PC-9 (cell line): ENCODE measurements at places on chromosomes 6 and 20. TPM values are rescaled to one million over a fixed set of nuclear protein-coding genes. Genes with fewer than 3 reads are reported as not detected.
A peak's percentile ranks its signal among the peaks of the same experiment; 100 is the strongest.

Gene PET117
- total RNA-seq: 27.5 and 34.7 TPM in 2 replicates

DNA sequence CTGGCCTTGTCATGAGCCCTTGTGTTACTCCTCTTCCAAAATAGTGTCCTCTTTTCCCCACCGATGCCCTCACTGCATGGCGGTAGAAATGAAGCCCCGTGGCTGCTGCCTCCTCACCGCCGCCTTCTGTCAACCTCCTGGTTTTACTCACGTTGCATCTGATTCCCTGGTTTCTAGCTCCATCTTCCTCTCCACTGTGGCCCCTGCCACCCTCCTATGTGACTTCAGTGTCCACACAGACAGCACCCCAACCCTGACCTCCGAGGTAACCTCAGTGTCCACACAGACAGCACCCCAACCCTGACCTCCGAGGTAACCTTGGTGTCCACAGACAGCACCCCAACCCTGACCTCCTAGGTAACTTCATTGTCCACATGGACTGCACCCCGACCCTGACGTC lies 122.8 kb upstream of the THBS2 start:
- no peaks in the 10 kb centered on the region for H3K36me3 ChIP-seq
- DNase-seq: no peak
- H3K27ac ChIP-seq: no peak overlapping the region

DNA sequence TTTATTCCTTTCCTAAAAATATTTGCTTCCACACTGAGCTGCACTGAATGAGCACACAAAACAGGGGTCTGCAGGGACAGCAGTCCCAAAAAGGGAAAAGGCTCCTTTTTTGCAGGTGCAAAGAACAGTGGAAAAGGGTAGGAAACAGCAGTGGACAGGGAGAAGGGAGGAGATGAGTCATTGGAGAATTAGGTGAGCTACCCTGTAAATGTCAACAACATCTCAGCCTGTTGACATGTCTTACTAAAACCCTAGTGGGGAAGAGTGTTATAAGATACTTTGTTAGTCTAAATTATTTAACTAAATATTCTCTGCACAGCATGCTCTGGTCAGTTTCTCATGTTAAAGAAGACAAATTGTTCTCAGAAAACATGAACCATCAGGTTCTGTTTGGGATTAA lies 151.5 kb upstream of the FBXL4 start:
- peaks cover 20% of the 10 kb centered on the region for H3K27me3 ChIP-seq
- no peaks in the 10 kb centered on the region for H3K4me1 ChIP-seq
- no peak overlapping the region for H3K4me3 ChIP-seq

DNA sequence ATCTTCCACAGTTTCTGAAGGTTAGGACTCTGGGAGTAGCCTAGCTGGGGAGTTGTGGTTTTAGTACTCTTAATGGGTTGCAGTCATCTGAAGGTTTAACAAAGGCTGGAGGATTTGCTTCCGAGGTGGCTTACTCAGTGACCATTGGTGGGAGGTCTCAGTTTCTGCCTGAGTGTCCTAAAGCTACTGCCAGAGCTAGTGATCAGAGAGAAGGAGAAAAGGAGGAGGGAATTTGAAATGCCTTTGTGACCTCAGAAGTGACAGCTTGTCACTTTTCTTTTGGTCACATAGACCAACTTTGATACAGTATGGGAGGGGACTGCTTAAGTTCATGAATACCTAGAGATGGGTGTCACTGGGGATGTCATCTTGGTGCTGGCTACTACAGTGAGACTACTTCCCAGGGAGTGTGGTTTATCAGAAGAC lies 41.3 kb downstream of the NCOA3 start:
- DNase-seq: no peak
- peak overlapping the region; percentile 40; the same call in 1 of the 2 replicates for H3K27ac ChIP-seq

DNA sequence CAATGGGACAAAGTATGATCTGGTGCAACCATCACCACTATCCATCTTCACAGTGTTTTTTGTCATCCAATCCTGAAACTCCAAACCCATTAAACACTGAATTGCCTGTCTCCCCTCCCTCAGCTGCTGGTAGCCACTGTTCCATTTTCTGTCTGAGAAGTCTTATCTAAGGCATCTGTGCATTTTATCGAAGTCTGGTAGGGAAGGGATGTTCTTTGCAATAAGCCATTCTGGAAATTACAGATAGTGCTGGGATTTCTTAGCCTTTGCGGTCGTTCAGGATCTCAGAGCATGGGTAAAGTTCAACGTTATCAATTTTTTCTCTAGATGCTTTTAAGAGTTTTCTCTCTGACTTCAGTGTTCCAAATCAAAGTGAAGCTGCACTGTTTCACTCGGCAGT lies 24.1 kb downstream of the KIF25 start:
- peaks cover 35% of the 10 kb centered on the region for H3K27me3 ChIP-seq
- peaks cover 15% of the 10 kb centered on the region for H3K4me1 ChIP-seq
- DNase-seq: no peak
- no peak overlapping the region for H3K27ac ChIP-seq
- no peaks in the 10 kb centered on the region for H3K36me3 ChIP-seq

DNA sequence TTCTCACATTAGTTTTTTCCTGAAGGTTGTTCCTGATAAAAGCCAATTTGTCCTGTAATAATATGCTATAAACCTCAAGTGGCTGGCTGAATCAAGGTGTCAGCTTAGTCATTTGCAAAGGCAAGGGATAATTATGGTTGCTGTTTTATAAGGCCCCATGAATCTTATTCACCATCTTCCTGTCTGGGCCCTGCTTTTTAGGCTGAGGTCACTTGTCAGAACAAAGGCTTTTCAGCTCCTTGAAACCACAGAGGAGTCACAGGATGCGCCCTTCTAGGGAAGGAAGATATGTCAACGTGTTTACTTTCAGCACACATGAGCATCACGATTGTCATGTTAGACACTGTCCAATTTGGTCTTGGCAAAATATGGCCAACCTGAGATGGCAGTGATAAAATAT lies 64.8 kb upstream of the NAA20 start:
- no peak for DNase-seq
- H3K4me3 ChIP-seq: no peak overlapping the region
- no peaks in the 10 kb centered on the region for H3K36me3 ChIP-seq
- no peaks in the 10 kb centered on the region for H3K27me3 ChIP-seq
- no peak overlapping the region for H3K27ac ChIP-seq

GRCh38 chr6:17505062-17505476 lies 95.0 kb upstream of the FAM8A1 start:
- no peaks in the 10 kb centered on the region for H3K36me3 ChIP-seq
- H3K4me3 ChIP-seq: no peak overlapping the region
- no peaks in the 10 kb centered on the region for H3K27me3 ChIP-seq
- no peak overlapping the region for H3K27ac ChIP-seq
- DNase-seq: no peak
- no peaks in the 10 kb centered on the region for H3K4me1 ChIP-seq

GRCh38 chr6:1104988-1105670 lies 206.8 kb upstream of the FOXQ1 start:
- DNase-seq: no peak
- H3K27ac ChIP-seq: no peak overlapping the region
- H3K4me3 ChIP-seq: no peak overlapping the region
- no peaks in the 10 kb centered on the region for H3K36me3 ChIP-seq
- no peaks in the 10 kb centered on the region for H3K4me1 ChIP-seq

Gene CLDN20
- not detected in 2 replicates for total RNA-seq

Gene TMEM14B
- total RNA-seq: 139 and 168 TPM in 2 replicates

Gene OPN5
- total RNA-seq: not detected in 2 replicates

DNA sequence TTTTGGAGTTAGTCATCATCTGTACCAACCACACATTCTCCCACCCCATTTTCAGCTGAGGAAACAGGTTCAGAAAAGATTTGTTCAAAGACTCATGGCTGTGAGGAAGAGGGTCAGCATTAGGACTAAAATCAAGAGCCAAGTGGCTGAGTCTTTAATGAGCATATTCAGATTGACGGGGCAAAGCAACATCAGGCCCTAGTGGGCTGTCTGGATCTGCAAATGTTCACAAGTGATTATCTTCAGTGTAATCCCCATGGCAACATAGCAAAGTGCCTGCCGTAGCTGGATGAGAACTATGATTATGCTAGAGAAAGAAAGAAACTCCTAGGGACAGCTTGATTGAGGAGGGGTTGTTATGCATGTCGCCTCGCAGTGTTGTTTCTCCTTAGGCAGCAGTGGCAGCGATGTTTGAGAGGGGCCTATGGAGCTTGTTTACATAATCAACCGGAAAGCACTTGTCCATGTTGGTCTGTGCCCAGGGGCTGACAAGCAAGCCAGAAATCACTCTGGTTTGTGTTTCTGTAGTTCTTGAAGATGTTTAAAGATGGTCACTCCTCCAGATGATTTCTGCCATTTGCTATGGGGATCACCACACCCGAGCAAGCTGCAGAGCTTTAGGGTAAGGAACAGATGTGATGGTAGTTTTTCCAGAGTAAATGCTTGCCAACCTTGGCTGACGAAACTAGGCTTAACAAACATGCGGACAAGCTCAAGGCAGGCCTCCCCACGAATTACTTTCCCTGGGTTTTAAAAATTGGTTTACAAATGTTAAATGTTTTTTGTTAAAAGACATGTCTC lies 124.3 kb upstream of the MLIP start:
- DNase-seq: no peak
- no peaks in the 10 kb centered on the region for H3K36me3 ChIP-seq
- peaks cover 10% of the 10 kb centered on the region for H3K4me1 ChIP-seq
- H3K4me3 ChIP-seq: no peak overlapping the region
- no peak overlapping the region for H3K27ac ChIP-seq

- H3K36me3 ChIP-seq: no peaks in the 10 kb centered on the region
- no peak overlapping the region for H3K4me3 ChIP-seq
- H3K4me1 ChIP-seq: no peaks in the 10 kb centered on the region
- no peaks in the 10 kb centered on the region for H3K27me3 ChIP-seq
- no peak overlapping the region for H3K27ac ChIP-seq
Measured at GRCh38 chr6:95784019-95784418, 206.7 kb downstream of the MANEA start.

DNA sequence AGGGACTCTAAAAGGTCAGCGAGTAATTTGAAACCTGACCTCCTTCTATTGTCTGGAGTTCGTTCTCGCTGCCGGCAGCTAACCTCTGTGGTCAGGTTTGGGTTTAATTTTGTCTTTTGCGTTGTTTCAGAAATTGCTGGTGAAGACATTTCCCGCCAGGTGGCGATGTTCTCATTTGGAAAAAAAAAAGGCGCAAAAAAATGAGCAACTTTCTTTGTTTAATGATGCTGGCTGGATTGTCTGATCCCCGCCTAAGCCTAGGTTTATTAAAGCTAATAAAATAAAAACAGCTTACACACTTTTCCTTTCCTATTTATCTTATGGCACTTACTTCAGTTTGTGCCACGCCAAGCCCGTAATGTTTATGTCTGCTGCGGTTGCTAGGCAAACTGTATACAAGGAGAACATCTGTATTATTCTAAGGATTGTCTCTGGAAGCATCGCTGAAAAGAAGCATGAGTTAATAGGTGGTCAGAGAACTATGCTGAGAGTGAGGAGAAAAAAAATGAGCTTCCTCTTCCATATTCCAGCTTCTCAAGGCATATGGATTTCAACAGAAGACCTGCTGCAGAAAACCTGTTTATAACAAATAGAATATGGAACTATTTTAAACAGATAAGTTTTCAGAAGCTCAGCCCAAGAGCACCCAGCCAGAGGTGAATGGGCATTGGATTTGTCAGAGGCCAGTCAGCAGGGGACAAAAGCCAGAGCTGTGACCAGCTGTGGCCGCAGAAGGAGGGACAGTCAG lies 205.7 kb downstream of the DOK5 start:
- no peak overlapping the region for H3K4me3 ChIP-seq
- no peaks in the 10 kb centered on the region for H3K36me3 ChIP-seq
- no peaks in the 10 kb centered on the region for H3K4me1 ChIP-seq
- peaks cover 37% of the 10 kb centered on the region for H3K27me3 ChIP-seq

- H3K27ac ChIP-seq: no peak overlapping the region
- H3K27me3 ChIP-seq: no peaks in the 10 kb centered on the region
Measured at GRCh38 chr6:56448046-56448445, 194.6 kb downstream of the DST start.

GRCh38 chr20:45826381-45827019 lies 612 bp downstream of the TNNC2 start:
- H3K27ac ChIP-seq: no peak overlapping the region
- H3K36me3 ChIP-seq: no peaks in the 10 kb centered on the region

Gene HDGFL1
- not detected in 2 replicates for total RNA-seq

- H3K27me3 ChIP-seq: no peaks in the 10 kb centered on the region
- H3K4me1 ChIP-seq: peaks cover 17% of the 10 kb centered on the region
- DNase-seq: no peak
- H3K36me3 ChIP-seq: no peaks in the 10 kb centered on the region
- H3K27ac ChIP-seq: no peak overlapping the region
Measured at GRCh38 chr6:154412106-154412820, 55.7 kb upstream of the IPCEF1 start.

Gene CNR1
- not detected in 2 replicates for total RNA-seq

DNA sequence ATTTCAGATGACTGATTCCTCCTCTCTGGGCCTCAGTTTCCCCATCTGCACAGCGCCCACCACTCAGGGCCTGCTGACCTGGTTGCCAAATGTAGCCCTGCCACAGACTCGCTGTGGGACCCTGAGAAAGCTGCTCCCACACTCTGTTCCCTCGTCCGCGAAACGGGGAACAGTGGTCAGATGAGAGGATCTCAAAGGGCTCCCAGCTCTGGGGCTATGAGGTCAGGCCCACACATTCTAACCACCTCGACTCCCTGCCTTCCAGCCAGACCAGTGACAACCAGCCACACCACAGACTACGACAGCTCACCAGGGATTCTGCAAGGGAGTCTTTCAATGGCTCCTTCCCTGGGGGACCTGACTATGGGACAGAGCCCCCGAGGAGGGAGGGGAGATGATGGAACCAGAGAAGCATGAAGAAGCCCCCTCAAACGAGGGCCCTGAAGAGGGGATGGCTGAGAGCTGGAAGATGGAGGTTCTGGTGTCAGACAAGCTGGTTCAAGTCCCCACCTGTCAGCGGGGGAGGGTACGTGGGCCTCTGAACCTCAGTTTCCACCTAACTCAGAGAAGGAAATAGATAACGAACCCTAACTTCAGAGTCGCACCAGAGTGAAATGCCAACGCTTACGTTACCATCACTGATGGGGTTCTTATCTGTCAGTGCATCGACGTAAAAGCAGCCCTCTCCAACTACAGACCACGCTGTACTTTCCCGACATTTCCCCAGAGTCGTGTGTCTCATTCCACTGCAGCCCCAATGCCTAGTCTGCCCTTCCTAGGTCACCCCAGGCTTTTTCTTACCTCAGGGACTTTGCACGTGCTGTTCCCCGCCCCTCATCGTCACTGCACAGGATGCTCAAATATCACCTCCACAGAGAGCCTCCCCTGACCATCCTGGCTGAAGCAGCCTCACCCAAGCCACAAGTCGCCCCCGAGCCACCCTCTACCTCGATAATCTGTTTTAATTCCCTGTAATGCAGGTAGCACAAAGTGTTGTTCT lies 60.5 kb downstream of the PREX1 start:
- no peak for DNase-seq
- no peak overlapping the region for H3K4me3 ChIP-seq
- no peaks in the 10 kb centered on the region for H3K4me1 ChIP-seq
- no peaks in the 10 kb centered on the region for H3K27me3 ChIP-seq

Gene CLIC5
- total RNA-seq: 2.0 and 2.1 TPM in 2 replicates

DNA sequence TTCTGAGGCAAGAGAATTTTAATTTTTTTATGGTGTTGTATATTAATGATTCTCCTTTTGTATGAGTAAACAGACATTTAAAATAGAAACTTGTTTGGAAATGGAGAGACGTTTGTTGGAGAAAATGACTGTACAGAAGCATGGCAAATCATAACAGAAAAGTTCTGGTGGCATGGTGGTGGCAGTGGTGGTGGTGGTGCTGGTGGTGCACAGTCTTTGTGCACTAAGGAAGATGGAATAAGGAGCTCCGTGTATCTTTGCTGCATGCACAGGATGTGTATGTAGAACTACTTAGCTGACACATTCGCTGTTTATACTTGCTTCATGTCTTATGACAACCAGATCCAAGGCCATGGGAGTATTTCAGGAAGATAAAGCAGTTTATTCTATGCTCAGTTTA lies 294.9 kb downstream of the UTRN start:
- H3K4me1 ChIP-seq: no peaks in the 10 kb centered on the region
- no peaks in the 10 kb centered on the region for H3K27me3 ChIP-seq
- no peak for DNase-seq
- H3K4me3 ChIP-seq: no peak overlapping the region

Gene BRPF3
- 27.3 and 32.3 TPM in 2 replicates for total RNA-seq
